ENCODE measurements at places on chromosomes 5 and 9.
A peak's percentile ranks its signal among the peaks of the same experiment; 100 is the strongest.

GRCh38 chr9:125878164-125878631 is 131.0 kb downstream of the PBX3 start:
- DNase-seq = peak; percentile 17

GRCh38 chr5:163995206-163995605 is 489.8 kb downstream of the MAT2B start:
- no peak for DNase-seq

DNA sequence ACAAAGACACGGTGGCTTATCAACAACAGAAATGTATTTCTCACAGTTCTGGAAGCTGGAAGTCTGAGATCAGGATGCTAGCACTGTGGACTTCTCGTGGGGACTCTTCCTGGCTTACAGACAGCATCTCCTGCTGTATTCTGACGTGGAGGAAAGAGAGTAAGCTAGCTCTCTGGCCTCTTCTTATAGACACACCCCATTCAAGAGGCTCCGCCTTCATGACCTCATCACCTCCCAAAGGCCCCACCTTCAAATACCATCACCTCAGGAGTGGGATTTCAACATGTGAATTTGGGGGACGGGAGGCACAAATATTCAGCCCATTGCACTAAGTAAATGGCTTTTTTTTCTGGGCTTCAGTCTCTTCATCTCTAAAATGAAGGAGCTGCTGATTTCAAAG is 27.6 kb downstream of the KCNMB1 start:
- no peak for DNase-seq

GRCh38 chr5:34061993-34062392 is 19.0 kb upstream of the C1QTNF3 start:
- no peak for DNase-seq

- DNase-seq = peak; percentile 74
Observed at GRCh38 chr5:167850911-167851310, 440.5 kb upstream of the WWC1 start.

- DNase-seq = no peak
Observed at GRCh38 chr9:130347931-130348330, 82.4 kb downstream of the HMCN2 start.

DNA sequence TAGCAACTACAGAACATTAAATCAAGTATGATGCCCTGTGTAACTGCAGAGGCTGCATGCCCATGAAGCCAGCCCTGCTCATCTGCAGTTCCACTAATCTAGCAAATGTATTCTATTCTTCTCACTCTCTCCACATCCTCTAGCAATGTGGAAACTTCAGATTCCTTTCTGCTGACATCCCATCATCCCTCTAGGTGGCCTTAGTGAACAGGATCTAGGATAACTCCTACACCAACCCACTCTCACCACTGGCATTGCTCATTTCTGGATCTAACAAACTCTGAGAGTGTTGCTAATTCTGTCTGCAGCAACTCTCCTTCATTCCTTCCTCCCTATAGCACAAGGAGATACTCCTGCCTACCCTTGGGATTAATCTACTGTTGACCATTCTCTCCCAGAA is 80.8 kb downstream of the FAM81B start:
- peak; percentile 13 for DNase-seq

- peak; percentile 21 for DNase-seq
Observed at GRCh38 chr9:120982836-120983235, 56.2 kb upstream of the TRAF1 start.

GRCh38 chr5:141479776-141480175 is 4.0 kb downstream of the PCDHGC3 start:
- DNase-seq = peak; percentile 62

All from fibroblast of the aortic adventitia (primary cell).